ENCODE measurements at places on chromosomes 12 and 14.
A peak's percentile ranks its signal among the peaks of the same experiment; 100 is the strongest.

DNA sequence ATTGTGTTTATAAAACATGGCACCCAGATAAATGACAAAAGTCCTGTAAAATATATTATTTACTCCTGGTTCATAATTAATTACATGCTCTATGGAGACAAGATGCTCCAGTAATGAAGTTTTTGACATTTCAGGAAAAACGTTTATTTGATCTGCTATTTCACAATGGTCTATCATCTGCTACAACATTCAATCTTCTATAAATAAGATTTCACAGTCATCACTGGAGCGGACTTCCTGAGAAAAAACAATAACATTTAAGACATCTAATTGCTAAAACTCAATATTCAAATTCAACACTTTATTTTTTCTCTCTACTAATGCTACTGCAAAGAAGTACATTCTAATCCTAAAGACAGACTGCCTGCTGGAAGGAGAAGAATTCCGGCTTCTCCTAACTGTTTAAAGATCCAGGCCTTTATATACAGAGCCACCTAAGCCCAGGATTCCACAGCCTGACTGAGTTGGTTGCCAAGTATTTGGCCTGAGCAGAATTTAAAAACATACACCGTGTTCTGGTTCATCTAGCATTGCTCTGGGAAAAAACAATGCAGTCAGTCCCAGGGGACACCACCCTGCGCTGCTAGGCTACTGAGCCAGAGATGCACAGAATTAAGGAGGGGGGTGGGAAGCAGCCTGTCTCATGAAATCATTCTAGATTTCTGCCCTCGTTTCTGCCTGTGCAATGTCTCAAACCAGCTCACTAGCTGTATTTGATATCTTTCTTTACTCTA lies 58.0 kb downstream of the TMTC1 start:
- DNase-seq, result peak; percentile 28

DNA sequence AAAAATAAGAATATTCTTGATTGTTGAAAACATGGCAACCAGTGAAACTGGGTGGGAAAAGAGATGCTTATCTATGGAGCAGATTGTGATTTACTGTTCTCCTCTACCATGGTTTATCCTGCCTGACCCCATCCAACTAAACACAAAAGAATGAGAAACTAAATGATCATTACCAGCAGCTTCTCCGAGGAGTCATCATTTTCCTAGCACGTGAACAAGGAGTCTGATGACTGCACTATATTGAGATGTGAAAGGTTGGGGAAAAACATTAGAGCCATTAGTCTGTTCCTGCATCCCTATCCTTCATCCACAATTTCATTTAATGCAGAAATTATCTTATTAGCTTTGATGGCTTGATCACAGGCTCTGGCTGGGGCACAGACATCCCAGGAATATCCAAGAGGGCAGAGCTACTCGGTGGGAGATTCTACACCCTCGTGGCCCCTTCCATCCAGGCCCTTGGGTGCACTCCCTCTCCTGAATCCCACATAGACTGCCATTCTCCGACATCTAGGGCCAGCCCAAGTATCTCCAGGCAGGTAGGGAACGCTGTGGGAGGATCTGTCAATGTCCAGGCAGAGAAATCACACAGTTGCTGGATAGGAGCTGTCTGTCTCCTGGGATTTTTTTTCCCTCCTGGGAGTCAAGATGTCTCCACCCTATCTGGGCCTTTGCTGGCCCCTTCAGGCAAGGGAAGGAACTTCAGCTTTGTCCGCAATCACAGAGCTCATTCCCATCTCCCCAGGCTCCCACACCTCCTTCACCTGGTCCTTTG lies 43.3 kb upstream of the DHRS4 start:
- peak; percentile 62 for DNase-seq

DNA sequence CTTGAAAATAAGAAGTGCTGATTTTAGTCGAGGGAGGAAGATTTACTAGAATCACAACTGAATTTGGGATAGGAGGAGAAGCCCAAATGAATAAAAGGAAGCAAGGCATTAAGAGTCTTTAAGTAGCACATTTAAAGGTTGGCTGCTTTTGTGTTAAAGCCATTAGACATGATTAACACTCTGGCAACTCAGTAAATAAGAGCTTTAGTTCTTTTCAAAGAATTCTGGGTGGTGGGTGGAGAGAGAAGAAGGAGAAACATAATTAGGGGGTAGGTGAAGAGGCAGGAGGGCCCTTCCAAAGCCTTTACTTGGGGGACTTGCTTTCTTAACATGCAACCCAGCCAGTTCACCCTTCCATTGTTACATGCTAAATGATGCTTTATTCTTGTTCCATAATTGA lies 284.6 kb upstream of the SEL1L start:
- DNase-seq, result no peak

- DNase-seq, result no peak
Measured at GRCh38 chr14:103524002-103524935, 1.6 kb upstream of the CKB start.

- peak; percentile 45 for DNase-seq
Measured at GRCh38 chr12:40946612-40947194, 241.4 kb upstream of the PDZRN4 start.

GRCh38 chr12:117113231-117113630 lies 14.0 kb upstream of the TESC start:
- DNase-seq, result no peak

DNA sequence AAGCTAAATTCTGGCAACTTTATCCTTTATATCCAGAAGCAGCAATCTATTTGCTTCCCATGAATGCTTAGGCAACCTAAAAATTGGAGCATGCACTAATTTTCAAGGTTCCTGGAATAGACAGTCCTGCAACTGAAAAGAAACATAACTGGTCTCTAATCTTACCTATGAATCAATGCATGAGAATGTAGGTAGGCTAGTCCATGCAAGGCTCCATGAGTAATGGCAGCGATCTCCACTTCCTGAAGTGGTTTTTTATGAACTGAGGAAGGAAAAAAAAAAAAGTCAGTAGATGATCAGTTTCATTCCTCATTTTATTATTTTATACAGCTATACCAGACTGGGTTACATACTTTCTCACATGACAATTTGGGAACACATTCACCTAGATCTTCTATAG lies 102.0 kb downstream of the PEBP1 start:
- peak; percentile 58 for DNase-seq

DNA sequence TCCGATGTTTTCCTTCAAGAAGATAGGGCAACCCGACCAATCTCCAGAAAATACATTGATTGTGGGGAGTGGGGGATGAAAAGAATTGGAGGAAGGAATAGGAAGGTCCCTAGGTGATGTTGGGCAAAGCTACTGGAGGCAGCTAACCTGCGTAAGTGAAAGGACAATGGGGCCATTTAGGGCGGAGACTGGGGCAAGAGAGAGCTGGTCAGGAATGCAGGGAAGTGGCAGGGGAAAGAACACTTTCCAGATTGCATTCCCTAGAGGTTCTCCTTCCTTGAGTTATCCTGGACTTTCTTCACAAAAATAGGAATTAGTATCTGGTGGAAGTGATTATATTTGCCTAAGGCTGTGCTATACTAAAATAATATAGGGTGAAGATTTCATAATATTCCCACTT lies 151.8 kb upstream of the HMGA2 start:
- no peak for DNase-seq

DNA sequence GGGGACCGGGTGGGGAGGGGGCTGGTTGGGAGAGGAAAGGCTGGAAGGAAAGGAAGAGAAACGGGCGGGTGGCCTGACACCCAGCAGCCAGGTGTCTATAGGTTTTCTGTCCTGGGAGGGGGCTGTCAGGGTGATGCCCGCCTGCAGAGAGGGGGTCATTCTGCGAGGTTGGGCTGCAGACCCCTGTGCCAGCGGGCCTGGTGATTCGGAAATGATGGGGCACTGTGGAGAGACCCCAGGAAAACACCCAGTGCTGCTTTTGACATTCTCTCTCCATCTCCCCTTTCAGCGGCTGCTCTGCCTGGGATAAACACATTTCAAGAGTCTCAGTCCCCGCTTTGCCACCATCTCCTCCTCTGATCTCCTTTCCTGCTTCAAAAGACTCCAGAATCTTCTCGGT lies 168.5 kb upstream of the RTL1 start:
- DNase-seq, result no peak

DNA sequence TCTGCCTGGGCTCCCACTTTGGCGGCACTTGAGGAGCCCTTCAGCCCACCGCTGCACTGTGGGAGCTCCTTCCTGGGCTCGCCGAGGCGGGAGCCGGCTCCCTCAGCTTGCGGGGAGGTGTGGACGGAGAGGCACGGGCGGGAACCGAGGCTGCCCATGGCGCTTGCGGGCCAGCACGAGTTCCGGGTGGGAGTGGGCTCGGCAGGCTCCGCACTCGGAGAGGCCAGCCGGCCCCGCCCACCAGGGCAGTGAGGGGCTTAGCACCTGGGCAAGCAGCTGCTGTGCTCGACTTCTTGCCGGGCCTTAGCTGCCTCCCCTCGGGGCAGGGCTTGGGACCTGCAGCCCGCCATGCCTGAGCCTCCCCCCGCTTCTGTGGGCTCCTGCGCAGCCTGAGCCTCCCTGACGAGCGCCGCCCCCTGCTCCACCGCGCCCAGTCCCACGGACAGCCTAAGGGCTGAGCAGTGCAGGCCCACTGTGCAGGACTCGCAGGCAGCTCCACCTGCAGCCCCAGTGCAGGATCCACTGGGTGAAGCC lies 44.6 kb downstream of the R3HDM2 start:
- DNase-seq, result no peak

DNA sequence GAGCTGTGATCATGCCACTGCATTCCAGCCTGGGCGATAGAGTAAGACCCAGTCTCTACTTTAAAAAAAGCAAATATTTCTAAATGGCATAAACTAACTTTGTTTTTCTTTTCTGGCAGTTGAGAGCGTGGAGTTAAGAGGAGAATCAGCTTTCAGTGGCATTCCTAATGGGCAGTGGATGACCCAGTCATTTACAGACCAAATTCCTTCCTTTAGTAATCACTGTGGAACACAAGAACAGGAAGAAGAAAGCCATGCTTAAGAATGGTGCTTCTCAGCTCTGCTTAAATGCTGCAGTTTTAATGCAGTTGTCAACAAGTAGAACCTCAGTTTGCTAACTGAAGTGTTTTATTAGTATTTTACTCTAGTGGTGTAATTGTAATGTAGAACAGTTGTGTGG lies 21.2 kb downstream of the TDG start:
- DNase-seq, result no peak

DNA sequence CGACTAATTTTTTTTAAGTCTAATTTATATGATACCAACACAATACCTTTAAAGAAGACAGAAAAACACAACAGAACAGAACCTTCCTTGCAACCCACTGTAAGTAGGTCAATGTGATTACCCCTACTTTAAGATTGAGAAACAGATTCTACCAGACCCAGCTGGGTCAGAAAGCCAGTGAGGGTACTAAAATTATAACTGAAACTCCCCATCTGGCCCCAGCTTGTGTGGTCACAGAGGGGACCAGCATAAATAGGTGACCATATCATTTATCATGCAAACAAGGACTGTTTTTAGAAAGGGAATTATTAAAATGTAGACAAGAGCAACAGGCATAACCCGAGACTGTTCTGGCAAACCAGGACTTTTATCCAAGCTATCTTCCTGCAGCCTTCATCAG lies 30.1 kb upstream of the FRMD6 start:
- no peak for DNase-seq

DNA sequence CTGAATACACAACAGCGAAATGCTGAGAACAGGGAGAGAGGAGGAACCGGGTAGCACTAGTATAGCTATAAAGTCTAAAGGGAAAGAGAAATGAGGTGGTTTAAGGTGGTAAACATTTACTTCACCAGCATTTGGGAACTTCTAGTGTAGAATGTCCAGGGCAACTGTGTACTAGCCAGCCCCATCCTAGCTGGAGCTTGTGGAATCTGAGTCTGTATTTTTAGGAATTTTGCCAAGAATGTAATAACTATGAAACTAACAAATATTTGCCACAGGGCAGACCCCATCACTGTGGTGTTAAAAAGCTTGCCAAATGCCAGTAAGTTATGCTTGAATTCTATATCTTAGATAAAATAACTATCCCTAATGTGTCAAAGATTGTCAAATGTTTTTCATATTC lies 398.9 kb upstream of the MIS18BP1 start:
- peak; percentile 0 for DNase-seq

GRCh38 chr12:41034686-41035085 lies 153.4 kb upstream of the PDZRN4 start:
- peak; percentile 59 for DNase-seq

GRCh38 chr12:117026343-117026742 lies 72.9 kb downstream of the TESC start:
- DNase-seq, result no peak

DNA sequence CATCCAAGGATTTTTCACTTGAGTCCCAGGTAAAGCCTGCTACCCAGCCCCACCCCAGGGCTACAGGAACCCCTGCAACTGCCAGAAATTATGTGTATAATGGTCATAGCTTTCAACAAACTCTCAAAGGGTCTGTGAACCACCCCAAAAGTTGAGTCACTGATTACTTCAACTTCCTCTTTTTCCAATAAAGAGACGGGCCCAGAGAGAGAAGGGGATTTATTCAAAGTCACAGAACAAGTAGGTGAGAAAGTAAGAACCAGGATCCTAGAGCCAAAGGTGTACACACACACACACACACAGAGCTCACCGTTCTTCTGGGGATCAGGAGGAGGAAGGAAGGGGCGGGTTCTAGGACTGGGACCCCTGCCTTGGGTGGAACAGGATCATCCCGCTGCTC lies 4.8 kb upstream of the ITPK1 start:
- no peak for DNase-seq

GRCh38 chr12:55659486-55660385 lies 23.0 kb downstream of the OR10P1 start:
- DNase-seq, result peak; percentile 15

DNA sequence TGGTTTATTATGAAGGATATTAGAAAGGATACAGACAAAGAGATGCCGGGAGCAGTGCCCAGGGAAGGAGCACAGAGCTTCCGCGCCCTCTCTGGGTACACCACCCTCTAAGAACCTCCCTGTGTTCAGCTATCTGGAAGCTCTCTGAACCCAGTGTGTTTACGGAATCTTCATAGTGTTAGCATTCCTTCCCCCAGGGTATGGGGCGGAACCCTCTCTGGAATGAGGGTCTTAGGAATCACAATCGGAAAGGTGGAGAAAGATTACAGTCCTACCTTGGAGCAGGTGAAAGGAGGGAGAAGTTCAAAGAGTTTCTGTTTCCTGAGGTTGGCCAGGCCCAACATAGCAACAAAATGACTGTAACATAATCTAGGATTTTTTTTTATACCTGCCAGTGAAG lies 6.8 kb upstream of the NUDT4 start:
- DNase-seq, result no peak

DNA sequence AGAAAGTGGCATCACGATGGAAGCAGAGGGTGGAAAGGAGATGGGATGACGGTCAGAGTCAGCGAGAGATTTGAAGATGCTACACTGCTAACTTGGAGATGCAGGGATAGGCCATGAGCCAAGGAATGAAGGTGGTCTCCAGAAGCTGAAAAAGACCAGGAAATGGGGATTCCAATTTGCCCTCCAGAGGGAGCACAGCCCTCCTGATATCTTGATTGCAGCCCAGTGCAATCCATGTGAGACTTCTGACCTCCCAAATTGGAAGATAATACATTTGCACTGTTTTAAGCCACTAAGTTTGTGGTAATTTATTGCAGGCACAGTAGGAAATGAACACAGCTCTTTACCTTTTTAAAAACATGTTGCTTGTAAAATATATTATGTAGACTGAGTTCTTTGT lies 549.5 kb downstream of the VRK1 start:
- no peak for DNase-seq
